Cerebellum (tissue), 4 donors: ENCODE measurements at places on chromosomes 5 and 9. TPM values are rescaled to one million over a fixed set of nuclear protein-coding genes. Genes with fewer than 3 reads are reported as not detected.

DNA sequence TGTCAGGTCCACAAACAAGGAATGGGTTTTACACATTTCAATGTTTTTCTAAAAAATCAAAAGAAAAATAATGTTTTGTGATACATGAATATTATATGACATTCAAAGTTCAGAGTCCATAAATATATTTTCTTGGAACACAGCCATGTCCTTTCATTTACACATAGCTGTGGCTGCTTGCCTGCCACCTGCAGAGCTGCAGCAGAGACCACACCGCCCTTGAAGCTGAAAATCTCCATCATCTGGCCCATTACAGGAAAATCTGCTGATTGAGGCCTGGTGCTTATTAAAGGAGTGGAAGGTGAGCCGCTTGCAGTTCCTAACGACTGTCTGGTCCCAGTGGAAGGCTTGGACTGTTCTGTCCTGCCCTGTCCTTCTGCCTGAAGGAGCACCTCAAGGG is 232.6 kb upstream of the ADAMTS16 start:
- peak; percentile 41 for DNase-seq

DNA sequence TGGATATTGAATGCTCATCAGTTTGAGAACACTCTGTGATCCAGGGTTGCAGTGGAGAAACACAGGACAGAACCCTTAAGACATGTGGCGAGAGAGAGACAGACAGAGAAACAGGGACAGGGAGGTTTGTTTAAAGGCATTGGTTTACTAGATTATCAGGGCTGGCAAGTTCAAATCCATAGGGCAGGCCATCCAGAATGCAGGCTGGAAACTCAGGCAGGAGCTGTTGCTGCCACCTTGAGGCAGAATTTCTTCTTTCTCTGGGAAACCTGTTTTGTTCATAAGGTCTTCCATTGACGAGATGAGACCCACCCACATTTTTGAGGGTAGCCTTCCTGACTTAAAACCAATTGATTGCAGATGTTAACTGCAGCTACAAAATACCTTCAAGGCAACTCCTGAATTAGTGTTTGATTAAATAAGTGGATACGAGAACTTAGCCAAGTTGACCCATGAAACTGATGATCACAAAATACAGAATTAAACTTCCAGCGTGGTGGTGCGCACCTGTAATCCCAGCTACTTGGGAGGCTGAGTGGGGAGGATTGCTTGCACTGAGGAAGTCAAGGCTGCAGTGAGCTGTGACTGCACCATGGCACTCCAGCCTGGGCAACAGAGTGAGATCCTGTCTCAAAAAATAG is 55.9 kb downstream of the NSUN2 start:
- DNase-seq = peak; percentile 77

DNA sequence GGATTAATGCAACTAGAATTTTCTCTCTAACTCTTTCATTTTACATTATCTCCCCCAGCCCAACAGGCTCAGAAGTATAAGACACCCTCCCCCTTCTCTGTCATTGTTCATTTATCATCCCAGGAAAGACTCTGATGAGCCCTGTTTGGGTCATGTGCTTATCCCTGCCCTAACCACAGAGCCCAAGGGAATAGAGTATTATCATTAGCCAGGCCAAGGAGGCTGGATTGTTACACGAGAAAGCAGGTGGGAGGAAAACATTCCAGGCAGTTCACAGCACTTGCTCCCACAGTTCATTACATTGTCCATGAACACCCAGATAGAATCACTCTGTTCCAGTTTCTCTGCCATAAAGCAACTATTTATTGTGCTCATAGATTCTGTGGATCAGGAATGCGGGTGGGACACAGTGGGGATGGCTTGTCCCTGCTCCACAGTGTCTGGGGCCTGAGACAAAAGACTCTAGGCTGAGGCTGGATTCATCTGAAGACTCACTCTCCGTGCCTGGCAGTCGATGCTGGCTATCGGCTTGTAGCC is 59.5 kb upstream of the TMEM215 start:
- no peak for DNase-seq

DNA sequence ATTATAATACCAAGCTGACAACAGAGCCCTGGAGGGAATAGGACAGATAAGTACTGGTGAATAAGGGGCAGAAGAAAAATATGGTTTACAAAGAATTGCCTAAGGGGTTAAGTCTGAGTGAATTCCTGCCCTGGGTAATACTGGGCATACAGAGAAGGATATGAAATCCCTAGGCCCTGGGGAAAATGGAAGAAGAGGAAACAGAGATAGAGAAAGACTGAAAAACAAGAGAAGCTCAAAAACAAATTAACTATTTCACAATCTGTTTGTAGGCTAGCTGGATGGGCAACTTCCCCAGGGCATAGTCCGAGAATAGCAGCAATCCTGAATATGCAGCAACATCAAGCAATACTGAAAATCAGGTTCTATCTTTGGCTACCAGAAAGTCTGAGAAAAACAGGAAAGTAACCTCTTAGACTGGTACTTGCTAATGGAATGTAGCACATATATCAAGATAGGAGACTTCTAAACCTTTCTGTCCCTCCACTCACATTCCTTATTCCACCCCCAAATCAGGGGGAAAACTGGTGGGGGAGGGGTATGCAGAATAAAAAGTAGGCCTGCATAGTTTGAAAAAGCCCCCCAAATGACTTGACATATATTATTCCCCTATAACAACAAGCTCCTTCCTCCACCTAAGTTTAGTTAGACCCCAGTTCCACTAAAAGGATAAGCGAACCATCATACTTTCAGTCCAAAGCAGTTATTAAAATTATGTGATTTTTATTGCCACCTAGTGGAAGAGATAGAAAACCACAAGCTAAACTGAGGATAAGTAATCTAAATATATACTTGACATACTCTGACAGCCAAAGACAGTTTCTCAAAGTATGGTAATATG is 20.6 kb downstream of the SLC38A9 start:
- DNase-seq = peak; percentile 48

The FOXD4L4 gene
- 0.45 TPM for total RNA-seq

DNA sequence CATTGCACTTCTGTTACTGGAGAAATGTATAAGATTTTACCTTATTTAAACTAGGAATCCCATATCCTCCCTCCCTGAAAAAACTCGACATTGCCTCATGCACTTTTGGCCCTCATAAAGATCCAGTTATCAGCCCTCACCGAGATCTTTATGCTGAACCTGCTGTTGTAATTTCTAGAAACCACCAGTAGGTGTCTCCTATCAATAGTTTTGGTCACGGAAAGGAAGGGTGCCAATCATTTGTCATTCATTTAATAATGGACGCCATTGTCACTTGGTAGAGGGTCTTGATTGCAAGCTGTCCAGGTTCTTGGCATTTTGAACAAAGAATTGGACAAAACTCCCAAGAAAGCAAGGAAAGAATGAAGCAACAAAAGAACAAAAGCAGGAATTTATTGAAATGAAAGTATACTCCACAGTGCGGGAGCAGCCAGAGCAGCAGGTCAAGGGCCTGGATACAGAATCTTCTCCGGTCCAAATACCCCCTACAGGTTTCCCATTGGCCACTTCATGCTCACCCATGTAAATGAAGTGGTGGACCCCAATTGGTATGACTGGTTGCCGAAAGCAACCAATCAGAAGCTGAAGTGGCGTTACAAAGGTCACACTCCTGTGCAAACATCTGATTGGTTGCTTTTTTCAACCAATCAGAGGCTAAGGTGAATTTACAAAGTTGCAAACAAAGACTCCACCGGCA is 524.3 kb downstream of the PSAT1 start:
- peak; percentile 4 for DNase-seq

- DNase-seq = no peak
These were observed 199.9 kb downstream of the SNX18 start for GRCh38 chr5:54717459-54717858.

DNA sequence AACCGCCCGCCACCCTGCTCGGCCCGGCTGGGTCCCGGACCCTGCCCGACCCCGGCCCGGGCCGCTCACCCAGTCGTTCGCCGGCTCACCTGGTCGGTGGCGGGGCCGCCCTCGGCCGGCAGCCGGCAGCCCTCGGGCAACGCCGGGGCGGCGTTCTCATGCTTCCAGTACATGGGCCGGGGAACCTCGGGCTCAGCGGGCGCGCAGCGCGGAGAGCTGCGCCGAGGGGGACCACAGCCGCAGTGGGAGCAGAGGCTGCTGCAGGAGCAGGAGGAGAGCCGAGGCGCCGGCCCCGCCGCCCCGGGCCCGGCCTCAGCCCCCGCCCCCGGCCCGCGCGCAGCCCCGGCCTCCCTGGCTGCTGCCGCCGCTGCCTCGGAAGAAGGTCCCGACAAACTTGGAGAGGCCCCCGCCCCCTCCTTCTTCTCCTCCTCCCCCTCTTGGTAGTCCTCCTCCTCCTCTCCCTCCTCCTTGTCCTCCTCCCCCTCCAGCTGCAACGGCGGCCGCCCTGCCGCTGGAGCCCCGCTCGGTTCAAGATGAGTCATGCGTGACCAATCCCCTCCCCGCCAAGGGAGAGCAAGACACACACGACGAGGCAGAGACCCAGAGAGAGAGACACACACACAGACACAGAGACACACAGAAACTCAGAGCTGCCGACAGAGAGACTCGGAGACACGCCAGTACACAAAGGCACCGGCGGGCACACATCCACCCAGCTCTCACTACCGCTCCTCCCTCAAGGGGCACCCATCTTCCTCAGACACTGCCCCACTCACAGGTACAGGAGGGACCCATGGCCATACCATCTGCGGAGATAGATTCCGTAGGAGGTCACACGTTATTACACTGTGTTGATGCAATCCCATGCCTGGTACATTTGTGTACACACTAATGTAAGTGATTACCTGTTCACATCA is at the start of gene LHX6:
Gene LHX6, minus strand, starts transcription at position 390 of the 917 bp plus-strand sequence. Its CDS starts 217 bp downstream, at position 173.
- no peak for DNase-seq

- no peak for DNase-seq
These were observed 28.7 kb upstream of the MYOT start for GRCh38 chr5:137838976-137839375.

GRCh38 chr9:94081435-94081834 is 2.8 kb upstream of the PTPDC1 start:
- no peak for DNase-seq

GRCh38 chr5:76153271-76153670 is 70.1 kb downstream of the SV2C start:
- DNase-seq = no peak

DNA sequence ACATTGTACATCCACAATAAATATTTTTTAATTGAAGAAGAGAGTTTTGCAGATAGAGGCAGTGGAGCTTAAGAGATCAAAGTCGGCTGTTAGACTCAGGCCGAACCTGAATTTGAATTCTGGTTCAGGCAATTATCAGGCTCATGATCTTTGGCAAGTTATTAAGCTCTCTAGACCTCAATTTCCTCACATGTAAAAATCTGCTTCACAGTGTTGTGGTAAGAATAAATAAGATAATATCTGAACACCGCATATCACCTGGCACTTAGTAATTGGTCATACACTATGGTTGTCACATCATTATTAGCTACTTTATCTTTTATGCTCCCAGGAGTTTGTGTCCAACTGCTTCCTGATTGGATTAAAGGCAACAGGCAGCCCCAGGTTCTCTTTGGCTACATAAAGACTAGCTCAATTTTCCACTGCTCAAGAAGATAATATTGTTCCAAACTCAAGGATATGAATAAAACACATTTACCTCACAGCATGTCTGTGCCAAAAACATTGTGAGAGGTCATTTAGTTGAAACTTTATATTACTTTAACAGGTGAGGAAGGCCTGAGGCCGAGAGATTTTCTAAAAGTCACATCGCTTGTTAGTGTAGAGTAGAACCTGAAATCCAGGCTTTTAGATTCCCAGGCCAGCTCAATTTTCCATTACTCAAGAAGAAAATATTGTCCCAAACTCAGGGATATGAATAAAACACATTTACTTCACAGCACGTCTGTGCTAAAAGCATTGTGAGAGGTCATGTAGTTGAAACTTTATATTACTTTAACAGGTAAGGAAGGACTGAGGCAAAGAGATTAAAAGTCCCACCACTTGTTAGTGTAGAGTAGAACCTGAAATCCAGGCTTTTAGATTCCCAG is 289.2 kb upstream of the PTGER4 start:
- DNase-seq = no peak

DNA sequence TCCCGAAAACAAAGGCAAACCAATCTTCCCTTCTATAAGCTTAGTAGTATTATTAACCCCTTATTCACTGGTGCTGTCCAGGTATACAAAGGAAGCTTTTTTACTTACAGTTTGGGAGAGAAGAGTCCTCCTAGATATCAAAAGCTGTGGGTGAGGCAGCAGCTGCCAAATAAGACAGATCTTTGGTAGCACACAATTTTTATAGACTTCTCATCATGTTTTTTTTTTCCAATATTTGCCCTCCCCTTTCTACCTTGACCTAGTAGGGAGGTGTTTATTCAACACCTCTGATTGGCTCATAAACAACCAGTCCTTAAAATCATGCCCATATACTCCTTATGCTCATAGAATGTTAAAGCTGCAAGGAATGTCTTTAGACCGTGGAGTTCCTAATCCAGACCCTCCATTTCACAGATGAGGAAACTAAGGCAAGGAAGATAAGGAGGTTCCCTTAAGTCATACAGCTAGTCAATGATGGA is at the start of gene ALDOB:
Gene ALDOB, minus strand, starts transcription at position 174 of the 479 bp plus-strand sequence. CDS start 4,887 bp downstream, outside the sequence.
- no peak for DNase-seq

DNA sequence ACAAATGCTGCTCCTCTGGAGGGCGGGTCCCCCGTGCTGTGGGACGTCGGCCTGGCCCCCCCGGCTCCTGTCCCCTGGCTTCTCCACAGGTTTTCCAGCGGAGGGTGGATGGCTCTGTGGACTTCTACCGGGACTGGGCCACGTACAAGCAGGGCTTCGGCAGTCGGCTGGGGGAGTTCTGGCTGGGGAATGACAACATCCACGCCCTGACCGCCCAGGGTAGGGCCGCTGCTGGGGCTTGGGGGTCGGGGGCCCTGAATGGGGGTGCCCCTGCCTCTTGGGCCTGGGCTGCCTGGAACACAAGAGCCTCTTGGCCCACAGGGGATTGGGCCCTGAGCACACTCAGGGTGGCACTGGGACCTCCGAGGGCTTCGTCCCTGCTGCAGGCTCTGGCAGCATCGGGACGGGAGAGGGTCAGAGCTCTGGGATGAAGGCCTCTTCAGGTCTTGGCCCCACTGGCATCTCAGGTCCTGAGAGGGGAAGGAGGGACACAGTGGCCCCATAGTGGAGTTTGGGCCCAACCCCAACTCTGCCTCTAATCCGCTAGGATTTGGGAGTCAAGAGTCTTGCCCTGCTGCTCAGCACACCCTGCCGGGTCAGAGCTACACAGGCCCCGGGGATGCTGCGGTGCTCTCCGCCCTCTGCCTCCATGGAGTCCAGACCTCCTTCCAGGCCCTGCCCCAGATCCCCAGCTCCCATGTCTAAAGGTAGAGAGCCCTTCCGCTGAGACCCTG is 5.2 kb downstream of the FCN2 start:
- DNase-seq = no peak

DNA sequence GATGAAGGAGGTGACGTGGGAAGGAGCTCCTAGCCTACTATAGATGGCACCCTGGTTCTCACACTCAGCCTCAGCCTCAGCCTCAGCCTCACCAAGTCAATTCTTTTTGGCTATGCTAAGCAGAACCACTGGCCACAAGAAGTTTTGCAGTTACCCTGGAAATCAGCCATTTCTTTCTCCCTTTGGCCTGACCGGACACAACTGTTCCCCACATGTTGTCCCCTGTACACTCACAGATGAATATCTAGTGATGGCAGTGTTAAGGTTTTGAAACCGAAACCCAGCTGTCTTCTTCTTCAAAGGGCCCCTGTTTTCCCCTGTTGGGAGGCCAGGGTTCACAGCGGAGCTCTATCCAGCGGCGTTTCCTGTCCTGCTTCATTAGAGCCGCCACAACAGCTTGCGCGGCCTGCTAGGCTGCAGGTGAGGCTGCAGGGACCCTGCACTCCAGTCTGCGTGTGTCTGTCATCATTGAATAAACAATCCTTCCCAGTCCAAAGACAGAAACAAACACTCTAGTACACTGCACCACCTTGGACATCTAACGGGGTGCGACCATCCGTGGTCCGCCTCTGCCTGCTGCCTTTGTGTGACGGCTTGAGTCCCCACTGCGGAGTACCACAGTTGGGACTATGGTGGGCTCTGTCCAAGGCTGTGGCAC is 250.5 kb downstream of the DENND1A start:
- no peak for DNase-seq
